ENCODE measurements at places on chromosomes 5 and 9. TPM values are rescaled to one million over a fixed set of nuclear protein-coding genes. Genes with fewer than 3 reads are reported as not detected.

GRCh38 chr5:134533115-134533815 lies 7.8 kb downstream of the JADE2 start:
- no peak for DNase-seq

DNA sequence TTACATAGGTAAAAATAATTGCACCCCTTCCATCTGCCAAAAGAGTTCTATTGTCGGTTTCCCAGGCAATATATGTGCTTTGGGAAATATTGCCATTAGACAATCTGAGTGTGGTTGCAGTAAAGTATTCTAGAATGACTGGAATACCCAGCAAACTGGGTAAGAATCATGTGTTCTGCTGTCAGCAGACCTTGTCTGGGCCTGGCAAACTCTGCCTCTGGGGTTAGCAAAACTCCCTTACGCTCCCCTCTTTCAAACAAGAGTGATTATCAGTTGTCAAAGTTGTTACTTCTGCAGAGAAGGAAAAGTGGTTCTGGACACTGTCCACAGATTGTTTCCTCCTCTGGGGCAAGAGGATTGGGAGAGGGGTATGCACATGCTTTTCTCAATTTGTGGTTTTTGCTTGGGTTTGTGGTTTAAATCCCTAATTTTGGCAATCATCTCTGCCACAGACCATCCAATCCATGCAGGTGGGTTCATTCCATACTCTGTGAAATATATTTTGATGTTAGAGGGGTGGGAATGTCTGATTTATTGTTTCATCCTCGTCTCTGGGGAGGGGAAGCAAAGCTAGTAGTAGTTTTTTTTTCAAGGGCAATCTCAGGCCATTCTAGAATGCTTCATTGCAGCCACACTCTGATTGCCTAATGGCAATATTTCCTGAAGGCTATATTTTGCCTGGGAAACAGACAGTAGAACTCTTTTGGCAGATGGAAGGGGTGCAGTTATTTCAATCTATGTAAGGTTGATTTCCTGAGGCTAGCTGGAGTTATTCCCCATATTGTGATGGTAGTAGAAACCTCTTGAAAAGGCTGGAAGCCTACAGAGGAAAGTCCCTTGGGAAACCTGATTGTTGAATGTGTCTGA lies 24.0 kb upstream of the TNFSF15 start:
- DNase-seq: no peak

DNA sequence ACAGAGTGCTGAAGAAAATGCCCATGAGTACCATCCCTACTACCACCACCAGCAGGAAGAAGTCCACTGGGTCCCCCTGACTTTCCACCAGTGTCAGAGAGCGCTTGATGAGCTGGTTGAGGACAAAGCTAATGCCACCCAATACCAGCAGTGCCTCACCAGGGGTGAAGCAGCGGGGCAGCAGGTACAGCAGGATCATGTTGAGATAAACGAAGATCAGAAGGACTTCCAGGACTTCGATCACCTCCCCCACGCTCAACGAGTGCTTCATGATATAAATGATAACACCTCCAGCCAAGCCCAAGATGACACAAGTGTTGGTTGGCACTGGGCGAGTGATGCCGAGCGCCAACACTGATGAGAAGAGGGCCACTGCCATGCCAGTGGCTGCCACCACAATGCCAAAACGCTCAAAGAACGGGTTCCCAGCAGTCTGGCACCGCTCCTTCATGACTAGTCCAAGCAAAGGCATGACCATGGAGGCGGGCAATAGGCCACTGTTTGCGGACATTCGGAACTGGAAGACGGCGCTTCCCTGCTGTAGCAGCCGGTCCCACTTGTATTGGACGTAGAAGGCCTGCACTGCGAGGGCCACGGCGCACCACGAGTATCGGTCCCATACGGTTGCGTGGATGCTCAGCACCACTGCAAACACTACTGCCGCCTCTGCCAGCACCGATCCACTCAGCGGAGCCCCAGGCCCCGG lies 679 bp downstream of the DOLK start:
- no peak for DNase-seq

The COL5A1 gene
- total RNA-seq: 14.7 TPM

- DNase-seq: no peak
Measured at GRCh38 chr9:86353655-86354010, 577 bp downstream of the TUT7 start.

- peak; percentile 71 for DNase-seq
Measured at GRCh38 chr9:64773491-64773931, 511.5 kb downstream of the FOXD4L5 start.

- no peak for DNase-seq
Measured at GRCh38 chr9:93031629-93032430, 26.7 kb upstream of the SUSD3 start.

The LMX1B gene
- 0.40 TPM for total RNA-seq

GRCh38 chr9:117720555-117720954 lies 16.4 kb downstream of the TLR4 start:
- no peak for DNase-seq

The C5 gene
- 17.5 TPM for total RNA-seq

DNA sequence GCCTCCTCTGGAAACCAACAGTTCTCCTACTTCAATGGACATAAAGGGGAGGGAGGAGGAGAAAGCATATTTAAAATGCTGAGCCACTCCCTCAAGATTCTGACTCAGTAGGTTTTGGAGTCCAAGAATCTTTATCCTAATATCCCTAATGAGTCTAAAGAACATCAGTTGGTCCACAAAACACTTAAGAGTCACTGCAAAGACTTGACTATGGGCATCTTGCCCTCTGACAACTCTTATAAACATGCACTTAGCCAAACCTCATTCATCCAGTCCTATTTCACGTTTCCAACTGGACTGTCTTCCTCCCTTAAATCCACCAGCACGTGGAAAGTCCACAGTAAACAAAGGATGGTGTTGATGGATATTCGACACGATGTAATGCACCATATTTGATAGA lies 172.5 kb downstream of the FAM114A2 start:
- no peak for DNase-seq

The CD72 gene
- total RNA-seq: 44.0 TPM

GRCh38 chr5:175825893-175826292 lies 45.5 kb upstream of the CPLX2 start:
- DNase-seq: no peak

- DNase-seq: no peak
Measured at GRCh38 chr5:34490506-34491250, 165.4 kb upstream of the RAI14 start.

DNA sequence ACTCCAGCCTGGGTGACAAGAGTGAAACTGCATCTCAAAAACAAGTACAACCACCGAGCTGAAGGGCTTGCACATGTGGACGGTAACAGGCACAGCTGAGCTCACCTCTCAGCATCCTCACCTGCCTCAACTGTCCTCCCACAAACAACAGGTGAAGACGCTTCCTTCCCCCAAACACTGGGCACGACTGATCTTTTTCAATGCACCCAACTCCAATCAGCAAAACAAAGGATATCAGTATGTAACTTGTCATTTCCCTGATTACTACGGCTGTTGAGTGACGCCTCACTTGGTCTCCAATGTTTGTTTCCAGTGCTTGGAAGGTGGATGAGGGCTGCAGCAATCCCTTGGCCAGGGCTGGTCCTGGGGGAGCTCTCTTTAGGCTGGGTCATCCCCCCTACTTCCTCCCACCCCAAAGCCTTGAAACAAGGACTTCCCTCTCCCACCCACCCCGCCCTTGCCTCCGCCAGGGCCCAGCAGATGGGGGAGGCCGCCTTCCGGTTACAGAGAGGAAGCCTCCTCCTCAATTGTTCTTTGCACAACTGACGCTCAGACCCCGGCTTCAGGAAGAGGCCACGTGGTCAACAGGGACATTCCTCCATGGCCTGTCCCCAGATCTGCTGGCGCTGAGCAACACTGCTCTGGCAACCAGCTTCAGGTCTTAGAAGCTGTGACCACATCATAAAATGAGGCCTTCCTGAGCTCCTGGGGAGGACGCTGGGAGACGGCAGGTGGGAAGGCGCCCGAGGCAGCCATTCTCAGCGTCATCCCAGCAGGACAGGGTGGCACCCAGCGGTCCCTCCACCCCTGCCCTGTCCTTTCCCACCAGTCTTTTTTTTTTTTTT lies 5.9 kb downstream of the FAM78A start:
- peak; percentile 86 for DNase-seq

DNA sequence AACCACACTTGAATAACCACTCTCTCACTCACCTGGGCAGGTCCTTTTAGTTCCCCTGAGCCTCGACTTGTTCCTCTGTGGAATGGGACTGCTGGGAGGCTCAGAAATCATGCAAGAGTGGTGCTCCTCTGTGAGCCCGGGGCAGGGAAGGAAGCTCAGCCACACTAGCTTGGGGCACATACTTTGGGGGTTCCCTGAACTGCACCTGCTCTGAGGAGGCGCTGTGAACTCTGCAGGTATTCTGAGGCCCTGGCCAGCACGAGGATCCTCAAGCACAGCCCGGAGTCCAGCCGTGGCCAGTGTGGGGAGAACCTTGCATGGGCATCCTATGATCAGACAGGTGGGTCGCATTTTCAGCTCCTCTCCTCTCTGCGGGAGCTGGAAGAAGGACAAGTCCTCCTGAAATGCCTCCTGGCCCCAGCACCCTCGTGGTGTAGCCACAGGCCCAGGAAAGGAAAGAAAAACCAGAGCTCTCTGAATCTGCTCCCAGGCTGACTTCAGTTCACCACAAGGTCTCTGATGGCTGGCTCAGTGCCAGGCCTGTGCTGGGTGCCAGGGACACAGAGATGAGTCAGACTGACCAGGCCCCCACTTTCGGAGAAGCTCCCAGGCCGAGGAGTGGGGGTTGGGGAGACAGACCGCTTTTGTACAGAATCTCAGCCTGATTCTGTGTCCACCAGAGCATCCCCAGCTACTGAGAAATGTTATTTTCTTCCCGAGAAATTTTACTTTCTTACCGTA lies 11.9 kb downstream of the GLIPR2 start:
- DNase-seq: peak; percentile 64

Data from upper lobe of left lung (tissue), 6 donors.